D341Med (cell line): ENCODE measurements at places on chromosomes 4 and X.

GRCh38 chr4:2135083-2135482, 76.0 kb downstream of the NAT8L start:
- DNase-seq, result no peak

GRCh38 chr4:113020966-113021365, 28.5 kb upstream of the ANK2 start:
- DNase-seq, result no peak

GRCh38 chr4:113012786-113013185, 36.7 kb upstream of the ANK2 start:
- no peak for DNase-seq

GRCh38 chrX:111652719-111653118, 28.3 kb upstream of the ALG13 start:
- peak; percentile 33 for DNase-seq

- no peak for DNase-seq
Measured at GRCh38 chr4:141560056-141560455, 76.3 kb upstream of the IL15 start.

GRCh38 chr4:105956569-105956968, 61.3 kb downstream of the NPNT start:
- DNase-seq, result no peak

GRCh38 chrX:68902706-68903504, 74.1 kb downstream of the EFNB1 start:
- DNase-seq, result no peak

- DNase-seq, result no peak
Measured at GRCh38 chrX:45668686-45669443, 468.2 kb upstream of the DIPK2B start.

GRCh38 chr4:77728420-77728819, 90.7 kb downstream of the CNOT6L start:
- DNase-seq, result no peak

GRCh38 chr4:53861856-53862610, 202.4 kb downstream of the CHIC2 start:
- DNase-seq, result no peak

GRCh38 chr4:176499518-176499917, 179.8 kb downstream of the SPCS3 start:
- no peak for DNase-seq

- DNase-seq, result no peak
Measured at GRCh38 chr4:70002507-70002906, 6.7 kb downstream of the STATH start.

DNA sequence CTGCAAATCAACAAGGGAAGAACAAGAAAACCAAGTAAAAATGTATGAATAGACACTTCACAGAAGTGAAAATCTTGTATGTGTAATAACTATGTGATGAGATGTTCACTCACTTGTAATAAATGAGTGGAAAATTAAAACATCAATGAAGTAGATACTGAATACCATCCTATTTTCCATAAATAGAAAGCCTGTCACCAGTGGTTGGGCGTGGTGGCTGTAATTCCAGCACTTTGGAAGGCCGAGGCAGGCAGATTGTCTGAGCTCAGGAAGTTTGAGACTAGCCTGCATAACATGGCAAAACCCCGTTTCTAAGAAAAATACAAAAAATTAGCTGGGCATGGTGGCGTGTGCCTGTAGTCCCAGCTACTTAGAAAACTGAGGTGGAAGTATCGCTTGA, 53.5 kb upstream of the SOD3 start:
- no peak for DNase-seq

DNA sequence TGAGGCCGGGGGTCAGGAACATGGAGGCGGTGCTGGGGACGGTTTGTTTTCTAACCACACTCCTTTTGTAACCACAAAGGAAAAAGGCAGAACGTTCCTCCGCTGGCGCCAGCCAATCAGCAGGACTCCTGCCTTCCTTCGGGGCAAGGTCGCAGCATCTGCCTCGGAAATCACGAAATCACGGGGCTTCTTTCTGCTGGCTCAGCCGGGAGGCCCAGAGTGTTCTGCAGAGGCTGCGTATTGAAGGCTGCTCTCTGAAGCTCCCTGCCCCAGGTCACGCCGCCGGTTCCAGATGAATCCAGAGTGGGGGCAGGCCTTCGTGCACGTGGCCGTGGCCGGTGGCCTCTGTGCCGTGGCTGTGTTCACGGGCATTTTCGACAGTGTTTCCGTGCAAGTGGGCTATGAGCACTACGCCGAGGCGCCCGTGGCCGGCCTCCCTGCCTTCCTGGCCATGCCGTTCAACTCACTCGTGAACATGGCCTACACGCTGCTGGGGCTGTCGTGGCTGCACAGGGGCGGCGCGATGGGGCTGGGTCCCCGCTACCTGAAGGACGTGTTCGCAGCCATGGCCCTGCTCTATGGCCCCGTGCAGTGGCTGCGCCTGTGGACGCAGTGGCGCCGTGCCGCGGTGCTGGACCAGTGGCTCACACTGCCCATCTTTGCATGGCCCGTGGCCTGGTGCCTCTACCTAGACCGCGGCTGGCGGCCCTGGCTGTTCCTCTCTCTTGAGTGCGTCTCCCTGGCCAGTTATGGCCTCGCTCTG, 9.4 kb downstream of the TMEM187 start:
- DNase-seq, result no peak

GRCh38 chr4:165814256-165815020, 58.6 kb upstream of the TLL1 start:
- no peak for DNase-seq

GRCh38 chr4:42501624-42502401, 104.5 kb downstream of the SHISA3 start:
- DNase-seq, result peak; percentile 56

DNA sequence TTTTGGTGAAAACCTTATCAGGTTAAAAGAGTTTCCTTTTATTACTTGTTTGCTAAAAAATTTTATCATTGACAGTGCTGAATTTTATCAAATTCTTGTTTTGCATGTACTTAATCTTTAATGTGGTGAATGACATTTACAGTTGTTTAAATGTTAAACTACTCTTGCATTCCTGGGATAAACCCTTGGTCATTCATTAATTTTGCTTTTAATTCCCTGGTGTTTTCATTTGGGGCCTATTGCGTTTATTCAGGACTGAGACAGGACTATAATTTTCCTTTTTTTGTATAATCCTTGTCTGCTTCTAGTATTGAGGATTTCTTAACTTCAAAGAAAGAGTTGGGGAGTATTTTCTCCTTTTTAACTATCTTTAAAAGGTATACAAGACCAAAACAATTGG, 98.7 kb upstream of the TLL1 start:
- DNase-seq, result no peak

GRCh38 chr4:6027392-6027791, 9.2 kb upstream of the C4orf50 start:
- no peak for DNase-seq

- DNase-seq, result no peak
Measured at GRCh38 chr4:115119804-115120352, 6.5 kb upstream of the NDST4 start.

DNA sequence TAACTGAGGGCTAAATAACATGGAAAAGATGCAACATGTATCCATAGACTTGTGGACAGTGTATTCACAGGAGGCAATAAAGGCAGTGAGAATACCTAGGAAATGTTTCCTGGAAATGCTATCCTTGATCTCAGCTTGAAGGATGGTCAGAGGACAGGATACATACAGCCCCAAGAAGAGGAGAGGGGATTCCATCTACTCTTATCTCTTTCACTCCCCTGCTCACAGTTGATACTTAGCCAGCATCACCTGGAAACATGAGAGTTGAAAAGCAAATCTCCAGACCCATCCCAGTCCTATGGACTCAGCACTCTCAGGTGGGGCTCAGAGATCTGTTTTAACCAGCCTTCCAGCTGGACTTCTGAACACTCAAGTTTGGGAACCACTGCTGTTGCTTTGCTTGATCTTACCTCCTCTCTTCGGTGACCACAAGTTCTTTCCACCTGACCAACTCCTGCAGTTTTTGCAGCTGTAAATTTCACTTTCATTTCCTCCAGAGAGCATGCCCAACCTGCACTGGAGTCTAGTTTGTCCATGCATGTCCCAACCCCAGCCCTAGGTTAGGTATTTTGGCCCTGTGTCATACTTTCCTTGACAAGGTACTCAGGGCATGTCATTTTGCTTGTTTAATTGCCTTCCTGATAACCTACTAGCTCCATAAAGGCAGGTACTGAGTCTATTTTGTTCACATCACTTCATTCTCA, 10.4 kb downstream of the RELL1 start:
- no peak for DNase-seq

DNA sequence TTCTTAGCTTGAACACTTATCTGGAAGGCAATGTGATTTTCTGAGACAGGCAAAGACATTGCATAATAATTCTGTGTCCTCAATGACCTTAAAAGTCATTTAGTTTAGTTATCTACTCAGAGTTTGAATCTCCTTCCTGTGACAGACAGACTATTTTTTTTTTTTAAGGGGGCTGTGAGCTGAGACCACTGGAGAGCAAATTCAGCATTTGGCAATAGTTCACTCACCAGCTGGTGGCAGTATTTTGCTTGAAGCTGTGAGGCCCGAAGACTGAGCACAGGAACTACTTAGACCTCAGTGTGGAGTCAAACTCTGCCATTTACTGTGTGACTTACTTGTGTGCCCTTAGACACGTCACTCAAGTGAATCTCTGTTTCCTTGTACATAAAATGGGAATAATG, 22.9 kb upstream of the CPE start:
- DNase-seq, result peak; percentile 74

- peak; percentile 30 for DNase-seq
Measured at GRCh38 chrX:55717521-55718497, at the start of gene RRAGB. RRAGB (plus strand) TSS chrX:55717749; CDS start chrX:55718328, 579 bp downstream.

DNA sequence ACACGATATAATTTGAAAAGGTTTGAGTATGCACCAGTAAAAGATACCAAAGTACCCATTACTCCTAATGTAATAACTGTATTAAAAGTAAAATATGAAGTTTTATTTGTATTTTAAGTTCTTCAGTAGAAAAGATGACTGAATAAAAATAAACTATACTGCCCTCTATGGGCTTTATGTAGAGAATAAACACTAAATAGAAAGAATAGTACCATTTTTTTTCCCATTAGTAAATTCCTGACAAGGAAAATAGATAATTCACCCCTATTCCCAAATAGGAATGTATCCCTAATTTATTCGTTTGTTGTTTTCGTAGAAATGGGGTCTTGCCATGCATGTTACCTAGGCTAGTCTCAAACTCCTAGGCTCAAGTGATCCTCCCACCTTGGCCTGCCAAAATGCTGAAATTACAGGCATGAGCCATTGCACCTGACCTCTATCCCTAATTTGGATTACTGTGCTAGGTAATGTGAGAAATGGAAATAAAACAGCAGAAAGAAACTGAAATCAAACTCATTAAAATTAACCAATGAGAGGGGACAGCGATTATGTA, 73.6 kb upstream of the COX18 start:
- DNase-seq, result no peak

- DNase-seq, result no peak
Measured at GRCh38 chrX:143621276-143621675, 14.6 kb downstream of the SLITRK4 start.

GRCh38 chrX:25084446-25084845, 68.7 kb upstream of the ARX start:
- no peak for DNase-seq
